ENCODE measurements at places on chromosomes 4 and X.

DNA sequence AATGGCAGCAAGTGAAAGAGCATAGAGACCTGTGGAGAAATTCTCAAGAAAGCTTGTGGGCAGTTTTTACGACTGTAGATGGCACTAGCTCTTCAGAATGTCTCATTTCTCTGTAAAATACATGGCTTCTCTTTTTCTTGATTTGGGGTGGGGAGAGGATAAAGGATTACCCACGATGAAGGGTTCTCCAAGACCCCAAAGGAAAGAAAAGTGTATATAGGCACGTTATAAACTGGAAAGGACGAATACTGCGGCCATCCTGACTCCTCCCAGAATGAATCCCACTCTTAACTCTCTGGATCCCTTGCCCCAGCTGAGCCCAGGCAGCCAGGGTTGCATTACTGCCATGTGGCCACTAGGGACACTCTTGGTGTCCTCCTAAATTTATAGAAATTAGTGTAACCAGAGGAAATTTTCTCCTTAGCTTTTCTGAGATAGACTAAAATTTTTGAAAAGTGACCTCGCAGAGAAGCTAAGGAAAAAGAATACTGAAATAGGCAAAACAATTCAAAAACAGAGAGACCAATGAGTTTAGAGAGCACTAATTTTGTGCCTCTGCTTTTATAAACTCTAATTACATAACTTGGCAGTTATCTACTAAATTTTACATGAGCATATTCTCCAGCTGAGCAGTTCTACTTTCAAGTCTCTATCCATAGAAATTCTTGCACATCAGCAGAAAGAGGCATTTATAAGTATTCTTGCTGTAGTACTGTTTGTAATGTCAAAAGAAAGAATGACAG, 37.8 kb upstream of the PCDH19 start:
- DNase-seq, result no peak

DNA sequence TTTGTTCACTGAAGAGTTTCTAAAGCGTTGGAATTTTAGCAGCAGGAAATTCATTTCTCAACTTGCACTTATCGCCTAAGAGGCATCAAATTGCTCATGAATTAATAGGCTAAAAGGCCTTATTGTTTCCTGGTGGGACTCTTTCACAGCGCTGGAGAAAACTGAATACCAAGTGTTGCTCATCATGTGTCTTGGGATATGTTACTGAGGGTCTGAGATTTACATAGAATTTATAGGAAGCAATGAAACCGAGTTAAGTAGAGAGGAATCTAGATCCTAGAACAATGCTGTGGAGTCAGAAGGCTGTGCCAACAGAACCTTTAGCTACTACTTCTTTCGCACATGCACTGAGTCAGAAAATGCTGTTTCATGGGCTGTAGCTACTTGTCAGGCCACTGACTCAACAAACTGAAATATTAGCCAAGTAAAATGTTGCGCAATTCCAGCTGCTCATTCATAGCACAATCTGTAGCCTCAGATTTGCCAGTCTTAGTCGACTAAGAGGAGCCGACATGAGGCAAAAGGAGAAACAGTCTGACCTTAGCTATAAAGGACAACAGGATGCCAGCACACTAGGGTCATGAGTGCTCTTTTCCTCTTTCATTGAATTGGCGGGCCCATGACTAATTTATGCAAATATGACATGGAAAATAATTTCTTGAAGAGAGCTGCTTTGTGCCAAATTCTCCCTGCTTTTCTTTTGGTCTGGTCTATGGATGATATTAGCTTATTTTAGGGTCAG, 35.9 kb upstream of the CXCL8 start:
- no peak for DNase-seq

DNA sequence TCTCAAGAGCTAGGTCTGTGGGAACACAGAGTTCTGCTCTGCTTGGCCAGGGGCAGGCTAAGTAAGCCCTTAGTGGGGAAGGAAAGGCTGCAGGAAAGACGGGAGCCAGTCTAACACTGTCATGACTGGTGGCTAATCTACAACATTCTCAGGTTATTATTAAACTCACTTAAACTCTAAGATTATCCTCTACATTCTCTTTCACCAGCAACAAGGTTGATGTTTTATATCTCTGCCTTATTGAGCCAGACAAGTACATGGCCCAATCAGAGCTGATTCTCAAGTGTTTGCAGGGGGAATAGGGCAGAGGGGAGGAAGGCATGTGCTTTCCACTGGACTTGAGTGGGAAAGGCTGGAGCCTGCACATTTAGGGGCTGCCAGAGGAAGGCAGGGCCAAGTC, 50.9 kb upstream of the FAM241A start:
- DNase-seq, result no peak

DNA sequence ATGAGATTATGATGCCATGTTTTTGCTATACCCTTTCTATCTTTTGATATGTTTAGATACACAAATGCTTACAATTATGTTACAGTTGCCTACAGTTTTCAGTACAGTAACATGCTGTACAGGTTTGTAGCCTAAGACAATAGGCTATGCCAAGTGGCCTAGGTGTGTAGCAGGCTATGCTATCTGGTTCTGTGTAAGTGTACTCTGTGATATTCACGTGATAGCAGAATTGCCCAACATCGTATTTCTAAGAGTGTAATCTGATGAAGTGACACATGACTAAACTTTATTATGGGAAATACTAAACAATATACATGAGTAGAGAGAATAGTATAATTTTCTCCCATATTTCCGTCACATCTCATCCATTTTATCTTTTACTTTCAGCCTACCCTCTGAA, 97.0 kb downstream of the CLDN22 start:
- DNase-seq, result no peak

DNA sequence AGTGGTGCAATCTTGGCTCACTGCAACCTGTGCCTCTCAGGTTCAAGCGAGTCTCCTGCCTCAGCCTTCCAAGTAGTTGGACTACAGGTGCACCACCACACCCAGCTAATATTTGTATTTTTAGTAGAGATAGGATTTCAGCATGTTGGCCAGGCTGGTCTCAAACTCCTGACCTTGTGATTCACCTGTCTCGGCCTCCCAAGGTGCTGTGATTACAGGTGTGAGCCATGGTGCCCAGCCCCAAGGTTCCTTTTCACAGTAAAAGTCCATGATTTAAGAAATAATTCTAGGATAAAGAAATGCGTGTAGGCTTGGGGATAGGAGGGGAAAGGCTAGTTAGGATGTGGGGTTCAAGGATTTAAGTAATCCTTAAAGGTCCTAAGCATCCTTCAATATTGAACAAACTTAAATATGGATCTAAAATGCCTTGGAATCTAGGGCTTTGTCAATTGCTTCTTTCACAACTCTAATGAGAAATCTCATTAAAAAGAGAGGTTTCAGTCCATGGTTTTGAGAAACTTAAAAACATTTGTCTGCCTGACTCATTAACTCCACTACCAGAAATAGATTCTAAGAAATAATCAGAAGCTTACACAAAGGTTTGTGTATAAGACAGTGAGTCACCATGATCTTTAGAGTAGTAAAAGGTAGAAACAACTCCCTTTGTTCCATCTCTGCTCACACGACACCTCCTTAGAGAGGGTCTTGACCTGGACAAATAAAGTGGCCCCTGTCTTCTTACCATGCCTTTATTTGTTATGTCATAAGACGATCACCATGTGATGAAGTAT, 203.2 kb downstream of the PTTG2 start:
- no peak for DNase-seq

DNA sequence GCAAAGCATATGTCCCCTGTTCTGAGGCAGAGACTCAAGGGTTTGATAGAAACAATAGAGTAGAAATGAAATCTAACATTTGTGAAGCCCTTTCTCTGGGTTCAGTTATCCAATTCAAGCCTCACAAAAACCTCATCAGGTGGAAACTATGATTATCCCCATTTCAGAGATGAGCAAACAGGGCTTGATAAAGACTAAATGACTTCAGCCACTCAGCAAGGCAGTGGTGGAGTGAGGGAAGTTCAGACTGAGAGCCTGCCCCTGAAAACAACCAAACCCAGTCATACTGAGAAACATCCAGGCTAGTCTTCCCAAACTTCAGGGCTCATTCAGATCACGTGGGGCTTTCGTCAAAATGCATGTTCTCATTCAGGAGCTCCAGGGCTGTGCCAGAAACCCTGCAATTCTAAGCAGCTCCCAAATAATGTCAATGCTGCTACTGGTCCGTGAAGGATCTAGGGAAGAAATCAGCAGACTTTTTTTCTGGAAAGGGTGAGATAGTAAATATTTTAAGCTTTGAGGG, 109.6 kb upstream of the KIT start:
- no peak for DNase-seq

DNA sequence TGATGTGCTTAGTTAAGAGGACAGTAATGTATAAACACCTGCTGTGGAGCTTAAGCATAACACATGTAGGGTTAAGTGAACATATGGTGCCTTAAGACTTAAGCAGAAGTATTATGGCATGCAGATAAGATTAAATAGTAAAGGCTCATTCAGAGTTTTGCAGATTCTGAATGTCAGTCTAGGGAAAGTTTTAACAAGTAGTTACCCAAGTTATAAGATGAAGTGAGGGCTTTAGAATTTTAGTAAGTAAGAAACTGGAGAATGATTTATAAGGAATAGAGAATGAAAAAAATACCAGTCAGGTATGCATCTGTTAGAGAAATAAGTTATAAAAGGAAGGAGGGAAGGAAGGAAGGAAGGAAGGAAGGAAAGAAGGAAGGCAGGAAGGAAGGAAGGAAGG, 902.1 kb downstream of the TRAM1L1 start:
- no peak for DNase-seq

DNA sequence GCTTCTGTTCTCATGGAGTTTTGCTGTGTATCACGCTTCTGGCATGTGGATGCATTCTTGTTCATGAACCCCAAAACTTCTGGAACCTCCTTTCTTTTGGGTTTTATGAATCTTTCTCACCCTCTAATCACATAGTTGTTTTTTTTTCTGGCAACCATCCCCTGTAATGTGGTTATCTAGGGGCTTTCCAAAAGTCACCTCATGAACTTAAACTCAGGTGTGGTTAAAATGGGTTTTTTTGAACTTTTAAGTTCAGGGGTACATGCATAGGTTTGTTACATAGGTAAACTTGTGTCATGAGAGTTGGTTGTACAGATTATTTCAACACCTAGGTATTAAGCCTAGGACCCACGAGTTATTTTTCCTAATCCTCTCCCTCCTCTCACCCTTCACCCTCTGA, 1099.4 kb upstream of the SLIT2 start:
- DNase-seq, result no peak

- DNase-seq, result no peak
Measured at GRCh38 chr4:147799986-147800555, 68.2 kb downstream of the ARHGAP10 start.

DNA sequence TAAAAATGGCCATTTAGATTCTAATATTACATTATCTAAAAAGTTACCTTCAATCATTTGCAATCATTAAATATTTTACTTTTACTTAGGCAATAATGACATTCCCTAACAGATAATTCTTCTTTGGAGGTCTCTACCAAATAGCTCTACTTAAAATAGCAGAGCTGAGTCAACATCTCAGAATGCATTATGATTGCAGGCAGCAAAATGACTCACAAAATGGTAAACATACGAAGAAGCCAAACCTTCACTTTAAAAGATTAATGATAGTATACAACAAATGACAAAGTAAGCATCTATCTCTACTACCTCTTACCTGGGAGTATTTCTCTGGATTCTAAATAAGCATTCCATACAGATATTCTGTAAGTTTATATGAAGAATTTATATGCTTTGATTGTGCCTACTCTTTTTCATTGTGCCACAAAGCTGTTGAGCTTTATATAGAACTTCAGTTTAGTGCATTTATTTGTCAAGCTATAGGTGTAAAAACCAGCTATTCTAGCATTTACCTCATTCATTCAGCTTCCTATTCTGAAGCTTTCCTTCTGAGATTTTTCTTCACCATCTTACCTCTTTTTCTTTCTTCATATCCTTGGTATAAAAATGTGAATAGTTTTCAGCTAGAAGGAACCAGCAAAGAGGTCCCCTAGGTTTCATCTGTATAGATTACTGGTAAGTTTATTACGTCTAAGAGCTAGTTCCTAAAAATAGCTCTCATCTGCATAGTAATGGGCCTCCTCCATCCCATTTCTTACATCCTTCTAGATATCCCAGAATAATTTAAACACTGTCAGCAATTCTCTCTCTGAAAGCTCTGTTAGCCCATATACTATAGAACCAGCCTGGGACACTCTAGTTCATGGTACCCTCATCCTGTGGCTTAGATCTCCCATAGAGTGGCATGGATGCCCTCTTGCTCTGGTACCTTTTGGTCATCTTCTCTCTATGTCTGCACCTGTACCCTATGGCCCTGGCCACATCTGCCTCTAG, 17.2 kb upstream of the SPCS3 start:
- DNase-seq, result no peak

DNA sequence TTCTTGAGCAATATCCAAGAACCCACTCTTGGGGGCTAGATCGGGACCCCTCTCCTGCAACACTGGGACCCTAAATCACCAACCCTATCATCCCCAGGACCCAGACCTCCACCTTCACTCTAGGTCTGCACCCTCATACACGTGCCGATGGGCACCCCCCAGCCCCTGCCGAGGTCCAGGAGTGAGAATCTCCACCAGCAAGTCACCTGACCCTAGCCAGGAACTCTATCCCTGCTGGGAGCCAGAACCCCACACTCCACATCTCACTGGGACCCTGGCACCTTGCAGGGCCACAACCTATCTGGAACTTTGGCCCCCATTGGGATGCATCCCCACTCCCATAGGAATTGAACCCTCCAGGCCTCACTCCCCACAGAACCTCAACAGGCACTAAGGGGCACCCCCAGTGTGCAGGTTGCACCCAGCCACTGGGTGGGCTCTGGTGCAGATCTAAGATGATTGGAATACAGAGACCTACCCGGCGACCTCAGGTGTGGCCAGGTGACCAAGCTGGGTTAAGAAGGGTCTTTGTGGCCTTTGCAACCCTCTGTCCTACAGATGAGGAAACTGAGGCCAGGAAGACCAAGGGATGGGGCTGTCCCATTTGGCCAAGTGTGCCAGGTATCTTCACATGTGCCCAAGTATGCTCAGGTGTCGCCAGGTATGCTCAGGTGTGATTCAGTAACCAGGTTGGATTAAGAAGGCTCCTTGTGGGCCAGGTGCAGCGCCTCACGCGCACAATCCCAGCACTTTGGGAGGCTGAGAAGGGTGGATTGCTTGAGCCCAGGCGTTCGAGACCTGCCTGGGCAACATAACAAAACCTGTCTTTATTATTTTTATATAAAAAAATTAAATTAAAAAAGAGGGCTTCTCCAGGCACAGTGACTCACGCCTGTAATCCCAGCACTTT, 3.1 kb upstream of the DHRSX start:
- DNase-seq, result no peak

GRCh38 chr4:128688846-128689437, 120.6 kb upstream of the JADE1 start:
- DNase-seq, result no peak

DNA sequence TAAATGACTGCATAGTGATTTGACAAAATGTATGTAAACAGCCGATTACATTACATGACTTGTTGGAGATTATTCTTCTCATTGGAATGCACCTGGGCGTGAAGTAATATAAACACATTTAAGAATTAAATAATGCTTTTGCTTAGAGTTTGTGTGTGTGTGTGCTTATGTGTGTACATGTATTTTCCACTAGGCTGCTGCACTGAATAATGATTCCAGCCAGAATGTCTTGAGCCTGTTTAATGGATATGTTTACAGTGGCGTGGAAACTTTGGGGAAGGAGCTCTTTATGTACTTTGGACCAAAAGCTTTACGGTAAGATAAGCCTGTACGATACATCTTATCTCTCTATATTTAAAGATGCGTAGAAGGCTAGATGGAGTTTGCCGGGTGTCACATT, 12.6 kb downstream of the NEIL3 start:
- DNase-seq, result no peak

GRCh38 chr4:4647041-4647440, 105.2 kb upstream of the STX18 start:
- DNase-seq, result no peak

- no peak for DNase-seq
Measured at GRCh38 chrX:11688201-11688600, 22.5 kb upstream of the ARHGAP6 start.

- DNase-seq, result no peak
Measured at GRCh38 chr4:2878346-2878745, 34.7 kb downstream of the ADD1 start.
